Activated naive CD4-positive, alpha-beta T cell treated with anti-CD3 and anti-CD28 coated beads, Interleukin-2, amount 10 ng/mL, durations not matched to agents 7 days and 5 days (primary cell): ENCODE measurements at places on chromosomes 13 and 19.

- no peak for DNase-seq
Measured at GRCh38 chr13:51252954-51253532, 30.8 kb downstream of the FAM124A start.

DNA sequence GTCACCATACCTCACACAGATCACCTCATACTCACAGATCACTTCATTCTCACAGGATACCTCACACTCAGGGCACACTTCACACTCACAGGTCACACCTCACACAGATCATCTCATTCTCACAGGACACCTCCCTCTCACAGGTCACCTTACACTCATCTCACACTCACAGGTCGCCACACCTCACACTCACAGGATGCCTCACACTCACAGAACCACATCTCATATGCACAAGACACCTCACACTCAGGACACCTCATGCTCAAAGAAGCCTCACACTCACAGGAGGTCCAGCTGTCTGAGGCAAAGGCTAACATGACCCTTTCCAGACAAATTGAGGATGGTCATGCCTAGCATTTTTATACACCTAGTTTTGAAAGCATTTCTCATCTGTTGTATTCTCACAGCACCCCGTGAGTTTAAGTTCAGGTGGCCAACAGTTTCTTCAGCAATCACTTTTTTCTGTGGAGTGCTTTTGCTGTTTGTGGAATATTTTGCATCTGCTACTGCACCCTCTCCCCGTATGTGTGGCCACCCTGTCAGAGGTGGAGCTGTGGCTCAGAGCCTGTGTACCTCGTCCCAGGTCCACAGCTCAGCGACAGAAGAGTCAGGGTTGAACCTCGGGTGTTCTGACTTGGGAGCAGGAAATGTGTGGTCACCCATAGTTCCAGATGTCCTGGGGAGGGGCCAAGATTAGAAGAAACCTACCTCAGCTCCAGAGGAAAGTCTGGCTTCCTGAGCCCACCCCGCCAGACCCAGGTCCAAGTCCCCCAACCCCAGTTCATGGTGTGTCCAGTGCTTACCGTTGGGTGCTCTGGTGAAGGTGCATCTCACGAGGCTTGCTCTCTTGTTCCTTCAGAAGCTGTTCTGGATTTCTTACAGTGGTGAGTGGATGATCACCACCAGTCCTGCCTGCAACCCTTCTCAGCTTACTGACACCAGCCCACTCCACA, 7.6 kb downstream of the F7 start:
- peak; percentile 22 for DNase-seq

- no peak for DNase-seq
Measured at GRCh38 chr13:94154367-94154766, 325.1 kb downstream of the DCT start.

GRCh38 chr13:32837973-32838927, 178.0 kb upstream of the KL start:
- DNase-seq = no peak

- DNase-seq = peak; percentile 57
Measured at GRCh38 chr19:1945899-1946298, 4.9 kb downstream of the CSNK1G2 start.

DNA sequence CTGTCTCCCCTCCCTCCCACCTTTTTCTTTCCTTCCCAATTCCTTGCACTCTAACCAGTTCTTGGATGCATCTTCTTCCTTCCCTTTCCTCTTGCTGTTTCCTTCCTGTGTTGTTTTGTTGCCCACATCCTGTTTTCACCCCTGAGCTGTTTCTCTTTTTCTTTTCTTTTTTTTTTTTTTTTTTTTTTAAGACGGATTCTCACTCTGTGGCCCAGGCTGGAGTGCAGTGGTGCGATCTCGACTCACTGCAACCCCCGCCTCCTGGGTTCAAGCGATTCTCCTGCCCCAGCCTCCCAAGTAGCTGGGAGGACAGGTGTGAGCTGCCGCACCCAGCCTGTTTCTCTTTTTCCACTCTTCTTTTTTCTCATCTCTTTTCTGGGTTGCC, 6.9 kb downstream of the MYADM start:
- peak; percentile 58 for DNase-seq

DNA sequence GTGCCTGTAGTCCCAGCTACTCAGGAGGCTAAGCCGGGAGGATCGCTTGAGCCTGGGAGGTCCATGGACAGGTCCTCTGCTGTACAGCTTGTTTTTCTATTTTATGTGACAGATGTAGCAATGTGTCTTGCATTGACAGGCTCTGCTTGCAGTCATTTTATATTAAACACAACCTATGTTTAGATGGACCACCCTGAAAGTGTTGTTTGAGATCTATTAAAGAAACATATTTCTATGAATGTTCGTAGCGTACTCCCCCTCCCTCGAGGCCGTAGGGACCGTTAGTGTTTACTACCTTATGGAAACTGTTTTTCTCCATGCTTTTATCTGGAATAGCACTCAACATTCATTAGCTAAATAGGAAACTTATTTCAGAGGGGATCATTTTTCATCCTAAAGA, 64.9 kb upstream of the RNF113B start:
- no peak for DNase-seq

GRCh38 chr19:43444531-43445287, 20.7 kb downstream of the LYPD3 start:
- no peak for DNase-seq

DNA sequence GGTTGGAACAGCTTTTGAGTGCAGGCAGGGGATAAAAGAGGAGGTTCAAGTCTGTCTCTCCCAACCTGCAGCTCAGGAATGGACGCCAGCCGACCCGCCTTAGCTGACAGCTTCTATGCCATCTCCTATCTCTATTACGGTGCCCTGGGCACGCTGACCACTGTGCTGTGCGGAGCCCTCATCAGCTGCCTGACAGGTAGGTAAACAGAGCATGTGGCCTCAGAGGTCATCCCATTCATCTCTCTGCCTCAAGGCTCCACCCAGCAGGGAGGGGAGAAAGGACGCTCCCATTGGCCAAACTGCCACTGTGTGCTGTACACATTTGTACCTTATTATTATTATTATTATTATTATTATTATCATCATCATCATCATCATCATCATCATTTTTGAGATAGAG, 16.5 kb downstream of the SLC5A5 start:
- no peak for DNase-seq

- DNase-seq = no peak
Measured at GRCh38 chr13:20633802-20634201, 66.8 kb downstream of the IFT88 start.

DNA sequence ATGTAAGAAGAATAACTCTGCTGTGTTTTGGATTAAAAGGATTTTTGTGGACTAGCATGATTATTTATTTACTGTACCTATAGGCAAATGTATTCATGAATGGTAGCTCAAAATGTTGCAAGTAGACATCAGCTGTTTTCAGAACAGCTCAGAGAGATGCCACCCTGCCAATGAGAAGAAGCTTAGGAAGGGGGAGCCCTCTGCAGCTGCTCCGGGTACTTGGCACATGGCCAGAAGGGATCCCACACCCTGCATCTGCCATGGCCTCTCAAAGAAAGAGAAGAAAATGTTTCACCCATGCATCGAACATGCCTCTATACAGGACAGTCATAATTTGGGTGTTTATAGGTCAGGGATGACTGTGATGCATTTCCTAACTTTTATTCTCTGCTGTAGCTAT, 30.5 kb upstream of the MBNL2 start:
- no peak for DNase-seq

DNA sequence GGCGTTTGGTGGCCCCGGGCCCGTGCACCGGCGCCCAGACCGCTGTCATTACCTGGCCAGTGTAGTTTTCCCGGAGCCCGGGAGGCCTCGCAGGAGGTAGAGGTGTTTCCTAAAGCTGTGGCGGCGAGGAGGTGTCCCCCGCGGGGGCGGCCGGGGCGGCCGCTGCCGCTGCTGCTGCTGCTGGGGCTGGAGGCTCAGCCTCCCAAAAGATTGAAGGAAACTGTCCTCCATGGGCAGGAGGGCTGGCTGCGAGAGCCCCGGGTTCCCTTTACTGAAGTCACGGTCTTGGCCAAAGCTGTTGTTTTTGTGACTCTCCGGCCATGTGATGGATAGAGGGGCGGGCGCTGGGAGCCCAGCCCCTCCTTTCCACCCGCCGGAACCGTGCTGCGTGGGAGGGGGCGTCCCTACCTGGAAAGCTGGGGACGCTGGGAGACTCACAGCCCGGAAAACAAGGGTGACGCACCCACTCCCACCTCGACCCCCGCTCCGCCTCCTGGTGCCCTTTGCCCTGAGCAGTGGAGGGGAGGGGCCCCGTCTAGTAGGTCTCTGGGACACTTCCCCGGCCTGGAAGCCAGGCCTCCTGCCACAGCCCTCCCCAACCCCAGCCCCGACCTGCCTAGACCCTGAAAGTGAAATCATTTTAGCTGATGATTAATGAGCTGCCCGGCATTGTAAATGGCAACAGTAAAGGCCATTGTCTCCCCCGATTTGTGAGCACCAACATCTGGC, at the start of gene N4BP2L1:
N4BP2L1 (minus strand) TSS at position 279 of the 729 bp plus-strand sequence; CDS start at position 231, 48 bp downstream.
- peak; percentile 91 for DNase-seq

DNA sequence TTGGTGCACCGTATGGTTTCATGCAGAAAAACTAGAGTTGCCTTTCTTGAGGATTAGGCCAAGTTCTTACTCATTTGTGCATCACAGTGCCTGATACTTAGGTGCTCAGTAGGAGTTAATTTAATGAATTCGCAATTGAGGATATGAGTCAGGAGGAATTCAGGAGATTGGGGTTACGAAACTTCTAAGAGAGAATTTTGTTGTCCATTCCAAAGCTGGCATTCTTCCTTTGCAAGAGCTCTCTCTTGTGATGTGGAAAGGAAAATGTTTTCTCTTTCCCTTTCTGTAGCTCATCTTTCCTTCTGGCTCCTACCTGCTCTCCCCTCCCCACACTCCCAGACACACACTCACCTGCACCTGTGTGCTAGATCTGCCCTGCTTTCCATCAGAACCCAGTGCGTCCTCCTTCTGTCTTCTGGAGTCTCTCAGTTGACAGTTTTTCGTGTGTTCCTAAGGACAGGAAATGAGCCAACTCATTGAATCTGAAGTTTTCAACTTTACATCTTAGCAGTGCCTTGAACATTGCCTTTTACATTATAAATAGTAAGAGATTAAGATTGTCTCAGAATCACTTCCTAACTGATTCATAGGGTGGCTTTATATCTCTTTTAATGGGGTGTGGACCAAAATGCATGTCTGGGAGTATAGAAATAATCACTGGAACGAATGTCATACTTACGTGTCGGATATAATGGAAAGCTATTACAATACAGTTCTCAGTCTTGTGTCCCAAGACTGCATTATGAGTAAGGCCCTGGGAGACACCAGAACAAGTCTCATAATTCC, 19.7 kb upstream of the ERCC5 start:
- no peak for DNase-seq
